ENCODE measurements at places on chromosomes 2 and 18.

GRCh38 chr2:38517284-38517683 is 85.4 kb downstream of the HNRNPLL start:
- no peak for DNase-seq

DNA sequence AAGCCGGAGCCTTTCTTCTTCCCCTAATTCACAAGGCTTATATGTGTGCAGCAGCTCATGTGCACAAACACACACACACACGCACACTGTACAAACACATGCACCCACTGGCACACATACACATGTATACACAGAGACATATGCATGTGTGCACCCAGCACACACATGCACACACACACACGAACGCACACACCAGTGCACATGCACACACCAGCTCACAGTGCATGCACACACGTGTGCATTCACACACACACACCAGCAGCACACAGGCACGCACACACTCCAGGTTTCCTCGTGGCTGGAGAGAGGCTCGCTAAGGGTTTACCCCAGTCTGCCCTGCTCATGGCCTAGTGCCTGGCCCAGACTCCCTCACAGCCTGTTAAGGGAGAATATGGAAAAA is 234.0 kb downstream of the EIPR1 start:
- DNase-seq = no peak

DNA sequence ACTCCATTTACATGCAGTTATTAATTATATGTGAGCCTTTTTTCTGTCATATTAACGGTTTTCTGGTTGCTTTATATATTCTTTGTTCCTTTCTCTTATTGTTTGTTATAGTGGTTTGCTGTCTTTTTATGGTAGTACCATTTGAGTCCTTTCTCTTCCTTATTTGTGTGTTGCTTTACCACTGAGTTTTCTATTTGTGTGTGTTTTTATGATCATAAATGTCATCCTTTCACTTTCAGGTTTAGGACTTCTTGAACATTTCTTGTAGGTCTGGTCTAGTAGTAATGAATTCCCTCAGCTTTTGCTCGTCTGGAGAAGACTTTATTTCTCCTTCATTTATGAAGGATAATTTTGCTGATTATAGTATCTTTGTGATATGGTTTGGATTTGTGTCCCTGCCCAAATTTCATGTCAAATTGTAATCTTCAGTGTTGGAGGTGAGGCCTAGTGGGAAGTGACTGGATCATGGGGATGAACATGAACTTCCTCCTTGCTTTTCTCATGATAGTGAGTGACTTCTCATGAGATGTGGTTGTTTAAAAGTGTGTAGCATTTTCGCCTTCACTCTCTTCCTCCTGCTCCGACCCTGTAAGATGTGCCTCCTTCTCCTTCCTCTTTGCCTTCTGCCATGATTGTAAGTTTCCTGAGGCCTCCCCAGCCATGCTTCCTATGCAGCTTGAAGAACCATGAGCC is 11.5 kb downstream of the GCC2 start:
- no peak for DNase-seq

DNA sequence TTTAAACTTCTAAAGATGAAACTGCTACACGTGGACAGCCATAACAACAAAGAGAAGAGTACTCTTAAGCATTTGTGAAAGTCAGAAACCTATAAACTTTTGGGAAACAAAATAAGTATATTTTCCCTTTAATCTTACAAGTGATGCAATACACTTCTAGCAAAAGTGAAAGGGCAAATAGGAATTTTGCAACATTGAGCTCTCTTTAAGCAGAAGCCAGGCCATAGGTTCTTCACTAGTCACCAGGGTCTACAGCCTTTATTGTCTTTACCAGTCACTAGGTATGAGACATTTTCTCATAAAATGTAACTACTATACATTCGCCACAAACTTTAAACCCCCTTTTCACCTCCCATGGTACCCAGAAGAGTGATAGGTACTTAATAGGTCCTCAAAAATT is 37.5 kb downstream of the SCN1A start:
- no peak for DNase-seq

- DNase-seq = no peak
These were observed 56.7 kb downstream of the NTSR2 start for GRCh38 chr2:11613297-11613696.
